ENCODE measurements at places on chromosomes 2 and 18. TPM values are rescaled to one million over a fixed set of nuclear protein-coding genes. Genes with fewer than 3 reads are reported as not detected.

Gene SLC25A12
- total RNA-seq: 120 TPM

Gene INHBB
- 38.0 TPM for total RNA-seq

Gene EIF4E2
- total RNA-seq: 49.1 TPM

GRCh38 chr2:191994749-191995148, 147.9 kb upstream of the CAVIN2 start:
- no peak for DNase-seq

- no peak for DNase-seq
Observed at GRCh38 chr2:32011485-32011960, 715 bp upstream of the MEMO1 start.

GRCh38 chr2:2098458-2099167, 232.5 kb downstream of the MYT1L start:
- no peak for DNase-seq

Gene ANKRD30BL
- not detected for total RNA-seq

Gene ST6GAL2
- total RNA-seq: 1.0 TPM

- no peak for DNase-seq
Observed at GRCh38 chr18:79799619-79800370, 2.1 kb downstream of the KCNG2 start.

Gene SATB2
- total RNA-seq: 1.6 TPM
